ENCODE measurements at places on chromosomes 7 and 10. TPM values are rescaled to one million over a fixed set of nuclear protein-coding genes. Genes with fewer than 3 reads are reported as not detected.
A peak's percentile ranks its signal among the peaks of the same experiment; 100 is the strongest.

C10orf62 gene
- total RNA-seq: 1.2 TPM

ENTPD1 gene
- 26.0 TPM for total RNA-seq

CALD1 gene
- total RNA-seq: 870 TPM

LRGUK gene
- total RNA-seq: 2.6 TPM

MCM10 gene
- not detected for total RNA-seq

PSD gene
- total RNA-seq: 0.42 TPM

- H3K4me3 ChIP-seq: no peak overlapping the region
- H3K27me3 ChIP-seq: no peaks in the 10 kb centered on the region
- no peaks in the 10 kb centered on the region for H3K36me3 ChIP-seq
- DNase-seq: no peak
- no peak overlapping the region for H3K27ac ChIP-seq
These were observed 124.9 kb upstream of the TCERG1L start for GRCh38 chr10:131436458-131436857.

GRCh38 chr7:30029696-30030095, 1.5 kb downstream of the PLEKHA8 start:
- no peaks in the 10 kb centered on the region for H3K36me3 ChIP-seq
- no peaks in the 10 kb centered on the region for H3K27me3 ChIP-seq
- DNase-seq: no peak
- H3K4me3 ChIP-seq: peak overlapping the region; percentile 93
- H3K4me1 ChIP-seq: no peaks in the 10 kb centered on the region

DNA sequence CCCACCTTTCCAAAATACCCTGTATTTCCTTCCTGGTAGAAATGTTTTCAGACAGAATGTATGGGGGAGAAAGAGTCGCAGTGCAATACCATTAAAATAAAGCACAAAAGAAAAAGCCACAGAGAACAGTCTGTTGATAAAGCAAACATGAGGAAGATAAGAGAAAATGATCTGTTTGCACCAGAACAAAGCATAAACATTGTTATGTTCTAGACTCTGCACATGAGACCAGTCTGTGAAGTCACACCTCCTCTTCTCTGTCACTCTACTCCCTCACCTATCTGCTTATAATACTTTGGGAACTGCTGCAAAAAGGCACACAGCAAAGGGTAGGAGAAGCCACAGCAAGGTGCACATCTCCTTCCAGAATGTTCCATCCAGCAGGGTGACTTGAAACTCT, 67.2 kb upstream of the LRGUK start:
- H3K36me3 ChIP-seq: no peaks in the 10 kb centered on the region
- no peak for DNase-seq
- H3K27me3 ChIP-seq: no peaks in the 10 kb centered on the region
- H3K4me3 ChIP-seq: no peak overlapping the region
- H3K27ac ChIP-seq: no peak overlapping the region
- no peaks in the 10 kb centered on the region for H3K4me1 ChIP-seq

- no peaks in the 10 kb centered on the region for H3K4me1 ChIP-seq
- no peak for DNase-seq
- no peak overlapping the region for H3K27ac ChIP-seq
- no peak overlapping the region for H3K4me3 ChIP-seq
These were observed 480.1 kb downstream of the INHBA start for GRCh38 chr7:41222746-41223145.

GRCh38 chr10:27319752-27320431, 79.3 kb upstream of the ACBD5 start:
- no peaks in the 10 kb centered on the region for H3K27me3 ChIP-seq
- H3K4me1 ChIP-seq: no peaks in the 10 kb centered on the region
- peak overlapping the region; percentile 51 for H3K4me3 ChIP-seq
- no peak overlapping the region for H3K27ac ChIP-seq
- peak; percentile 23 for DNase-seq

GRCh38 chr7:47836503-47837202, 111.6 kb downstream of the PKD1L1 start:
- no peak for DNase-seq
- H3K27ac ChIP-seq: no peak overlapping the region
- H3K4me3 ChIP-seq: no peak overlapping the region
- no peaks in the 10 kb centered on the region for H3K36me3 ChIP-seq
- H3K27me3 ChIP-seq: no peaks in the 10 kb centered on the region

DNA sequence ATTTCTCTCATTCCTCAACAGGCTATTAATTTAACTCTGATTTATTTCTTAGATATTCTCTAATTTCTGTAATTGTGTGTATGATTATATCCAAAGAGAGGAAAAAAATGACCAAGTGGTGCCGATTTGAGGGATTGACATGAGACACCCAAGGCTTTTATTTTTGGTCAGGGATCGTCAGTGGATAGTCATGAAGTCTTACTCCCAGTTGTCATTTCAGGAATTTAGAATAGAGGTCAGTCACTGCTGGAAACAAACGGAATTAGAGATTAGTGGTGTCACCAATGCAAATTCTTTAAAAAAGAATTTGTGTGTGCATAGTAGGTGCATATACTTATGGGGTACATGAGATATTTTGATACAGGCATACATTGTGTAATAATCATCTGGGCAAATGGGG, 26.8 kb upstream of the AGR3 start:
- no peaks in the 10 kb centered on the region for H3K4me1 ChIP-seq
- H3K4me3 ChIP-seq: no peak overlapping the region
- H3K27ac ChIP-seq: no peak overlapping the region
- H3K27me3 ChIP-seq: no peaks in the 10 kb centered on the region
- no peaks in the 10 kb centered on the region for H3K36me3 ChIP-seq

DNA sequence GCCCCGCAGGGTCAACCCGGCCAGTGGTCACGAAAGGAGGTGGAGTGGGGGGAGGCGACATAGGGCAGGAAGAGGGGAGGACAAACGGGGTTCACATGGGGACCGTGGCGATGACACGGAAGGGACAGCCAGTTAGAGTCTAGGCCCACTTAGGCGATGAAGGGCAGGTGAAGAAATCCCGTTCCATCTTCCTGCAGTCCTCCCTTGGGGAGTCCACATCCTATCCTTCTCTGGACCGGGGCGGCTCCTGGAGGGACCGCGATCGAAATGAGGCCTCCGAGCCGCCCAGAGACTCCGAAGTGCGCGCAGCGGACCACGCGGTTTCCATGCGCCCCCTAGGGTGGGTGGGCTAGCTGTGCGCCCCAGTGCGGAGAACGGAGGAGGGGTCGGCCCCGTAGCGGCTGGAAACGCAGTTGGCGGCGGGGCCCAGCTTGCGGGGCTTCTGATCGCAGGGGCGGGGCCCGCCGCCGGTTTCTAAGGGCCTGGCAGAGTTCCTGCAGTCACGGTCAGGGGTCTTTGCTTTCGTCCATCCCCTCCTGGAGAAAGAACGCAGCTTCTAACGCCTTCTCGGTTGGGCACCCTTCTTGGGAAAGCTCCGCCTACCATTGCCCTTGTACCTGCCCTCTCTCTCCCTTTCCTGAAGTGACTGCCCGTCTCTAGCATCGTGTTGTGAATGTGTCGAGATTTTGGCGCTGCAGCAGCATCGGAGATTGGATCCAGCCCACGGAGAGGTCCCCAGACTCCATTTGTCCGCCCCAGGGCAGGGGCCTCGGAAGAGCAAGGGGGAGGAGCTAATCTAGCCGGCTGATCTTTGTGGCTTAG, 17.9 kb upstream of the TMEM225B start:
- no peak for DNase-seq
- no peaks in the 10 kb centered on the region for H3K4me1 ChIP-seq
- H3K27me3 ChIP-seq: no peaks in the 10 kb centered on the region
- H3K27ac ChIP-seq: peak overlapping the region; percentile 72

- no peaks in the 10 kb centered on the region for H3K36me3 ChIP-seq
- no peaks in the 10 kb centered on the region for H3K4me1 ChIP-seq
- no peak overlapping the region for H3K4me3 ChIP-seq
- no peak overlapping the region for H3K27ac ChIP-seq
- no peaks in the 10 kb centered on the region for H3K27me3 ChIP-seq
These were observed 137.6 kb downstream of the C10orf105 start for GRCh38 chr10:71582019-71582418.

GRCh38 chr10:121337427-121337826, 260.8 kb downstream of the FGFR2 start:
- no peaks in the 10 kb centered on the region for H3K36me3 ChIP-seq
- no peaks in the 10 kb centered on the region for H3K4me1 ChIP-seq
- H3K4me3 ChIP-seq: no peak overlapping the region
- DNase-seq: no peak
- no peak overlapping the region for H3K27ac ChIP-seq

- H3K36me3 ChIP-seq: no peaks in the 10 kb centered on the region
- no peak for DNase-seq
- no peak overlapping the region for H3K27ac ChIP-seq
These were observed 44.0 kb downstream of the ADRB1 start for GRCh38 chr10:114087655-114088054.

- no peaks in the 10 kb centered on the region for H3K4me1 ChIP-seq
- no peaks in the 10 kb centered on the region for H3K27me3 ChIP-seq
- no peak overlapping the region for H3K27ac ChIP-seq
- H3K4me3 ChIP-seq: no peak overlapping the region
These were observed 355.1 kb upstream of the MBL2 start for GRCh38 chr10:53127686-53128085.

DNA sequence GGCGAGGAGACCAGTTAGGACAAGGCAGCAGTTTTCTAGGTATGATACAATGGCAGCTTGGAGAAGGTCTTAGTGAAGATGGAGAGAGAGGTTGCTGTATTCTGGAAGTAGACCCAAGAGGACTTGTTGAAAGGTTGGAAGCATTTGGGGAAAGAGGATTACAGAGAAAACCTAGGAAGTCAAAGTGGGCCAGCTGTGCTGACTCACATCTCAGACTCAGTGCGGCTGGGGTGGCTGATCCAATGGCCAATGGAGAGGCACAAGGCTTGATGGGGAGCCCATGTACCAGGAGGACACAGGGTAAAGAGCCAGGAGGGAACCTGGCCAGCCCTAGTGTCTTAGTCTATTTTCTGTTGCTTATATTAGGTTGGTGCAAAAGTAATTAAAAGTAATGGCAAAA, 194.5 kb upstream of the GALNT17 start:
- H3K27me3 ChIP-seq: no peaks in the 10 kb centered on the region
- no peaks in the 10 kb centered on the region for H3K36me3 ChIP-seq
- DNase-seq: no peak

GRCh38 chr10:29239569-29240472, 49.0 kb upstream of the LYZL1 start:
- H3K4me1 ChIP-seq: no peaks in the 10 kb centered on the region
- no peaks in the 10 kb centered on the region for H3K36me3 ChIP-seq
- no peak for DNase-seq

GRCh38 chr7:76411626-76412025, 2.1 kb upstream of the SSC4D start:
- H3K27me3 ChIP-seq: no peaks in the 10 kb centered on the region
- H3K4me1 ChIP-seq: no peaks in the 10 kb centered on the region
- DNase-seq: no peak
- H3K36me3 ChIP-seq: no peaks in the 10 kb centered on the region

GRCh38 chr7:623464-623863, 103.0 kb upstream of the DNAAF5 start:
- no peak overlapping the region for H3K27ac ChIP-seq
- H3K27me3 ChIP-seq: no peaks in the 10 kb centered on the region
- H3K4me1 ChIP-seq: no peaks in the 10 kb centered on the region
- no peaks in the 10 kb centered on the region for H3K36me3 ChIP-seq

GRCh38 chr10:132397036-132397541, at the start of gene PWWP2B:
PWWP2B (plus strand) TSS chr10:132397200; CDS start chr10:132397227, 27 bp downstream.
- no peaks in the 10 kb centered on the region for H3K36me3 ChIP-seq
- peak within 1 kb of the TSS; percentile 97 for H3K4me3 ChIP-seq
- no peak for DNase-seq

DNA sequence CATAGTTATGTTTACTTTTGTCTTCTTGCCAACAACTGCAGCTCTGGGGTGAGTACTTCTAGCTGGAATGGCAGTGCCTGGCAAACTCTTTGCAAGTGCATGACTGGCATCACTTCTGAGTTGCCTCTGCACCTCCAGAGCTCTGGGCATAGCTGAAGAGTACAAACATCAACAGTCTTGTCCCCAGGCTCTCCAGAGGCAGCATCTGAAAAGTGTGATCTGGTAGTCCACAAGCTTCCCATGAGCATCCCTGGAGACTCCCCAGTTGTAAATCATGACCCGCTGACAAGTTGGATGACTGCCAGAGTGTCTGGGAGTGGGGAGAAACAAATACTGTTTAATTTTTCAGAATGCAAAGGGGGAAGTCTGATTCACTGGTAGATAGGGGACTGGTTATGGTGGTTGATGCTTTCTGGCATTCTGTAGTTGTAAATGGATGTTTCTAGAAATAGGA, 138.9 kb upstream of the CDK13 start:
- H3K27ac ChIP-seq: no peak overlapping the region
- no peaks in the 10 kb centered on the region for H3K4me1 ChIP-seq
- no peaks in the 10 kb centered on the region for H3K27me3 ChIP-seq
- no peak for DNase-seq
- H3K36me3 ChIP-seq: no peaks in the 10 kb centered on the region
- no peak overlapping the region for H3K4me3 ChIP-seq

GRCh38 chr7:1251796-1252539, 19.3 kb downstream of the UNCX start:
- no peak overlapping the region for H3K27ac ChIP-seq
- no peak overlapping the region for H3K4me3 ChIP-seq
- DNase-seq: no peak
- peaks cover 100% of the 10 kb centered on the region for H3K27me3 ChIP-seq
- peaks cover 10% of the 10 kb centered on the region for H3K4me1 ChIP-seq

DNA sequence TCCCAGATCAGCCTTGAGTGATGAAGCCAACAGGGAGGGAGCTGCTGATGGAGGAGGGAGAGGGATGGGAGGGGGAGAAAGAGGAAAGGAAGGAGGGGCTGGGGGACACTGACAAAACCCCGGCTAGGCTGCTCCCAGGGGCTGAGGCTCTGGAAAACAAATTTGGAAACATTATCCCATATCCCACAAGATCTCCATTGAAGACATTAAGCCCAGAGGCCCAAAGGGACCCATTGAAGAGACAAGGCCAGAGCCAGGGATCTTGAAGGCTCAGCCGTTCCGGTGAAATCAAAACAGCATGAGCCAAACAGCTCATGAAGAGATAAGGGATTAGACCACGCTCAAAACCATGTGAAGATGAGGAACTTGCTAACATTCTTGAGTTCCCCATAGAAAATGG, 184.3 kb upstream of the ITGB1 start:
- H3K4me3 ChIP-seq: no peak overlapping the region
- H3K36me3 ChIP-seq: no peaks in the 10 kb centered on the region
- H3K27me3 ChIP-seq: no peaks in the 10 kb centered on the region
- no peaks in the 10 kb centered on the region for H3K4me1 ChIP-seq
- DNase-seq: no peak

DNA sequence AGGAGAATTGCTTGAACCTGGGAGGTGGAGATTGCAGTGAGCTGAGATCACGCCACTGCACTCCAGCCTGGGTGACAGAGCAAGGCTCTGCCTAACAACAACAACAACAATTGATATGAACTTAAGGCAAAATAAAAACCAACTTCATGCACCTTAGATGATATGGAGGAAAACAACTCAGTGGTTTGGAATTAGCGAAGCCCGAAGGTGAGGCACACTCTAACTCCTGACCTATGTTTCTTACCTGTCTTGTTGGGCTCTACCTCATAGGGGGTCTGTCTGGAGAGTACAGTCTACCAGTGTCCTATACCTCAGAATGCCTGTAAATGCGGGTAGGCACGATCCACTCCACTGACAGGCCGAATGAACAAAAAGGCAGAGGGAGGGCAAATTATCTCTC, 24.3 kb upstream of the COBL start:
- H3K4me3 ChIP-seq: no peak overlapping the region
- no peaks in the 10 kb centered on the region for H3K27me3 ChIP-seq
- no peak overlapping the region for H3K27ac ChIP-seq

- no peak for DNase-seq
- H3K36me3 ChIP-seq: peaks cover 99% of the 10 kb centered on the region
- no peak overlapping the region for H3K27ac ChIP-seq
- H3K4me3 ChIP-seq: no peak overlapping the region
- no peaks in the 10 kb centered on the region for H3K27me3 ChIP-seq
These were observed 10.2 kb downstream of the TUBGCP2 start for GRCh38 chr10:133298466-133298865.

GRCh38 chr10:22697800-22698199, 16.6 kb downstream of the PIP4K2A start:
- DNase-seq: no peak
- peaks cover 24% of the 10 kb centered on the region for H3K4me1 ChIP-seq
- H3K27ac ChIP-seq: no peak overlapping the region
- no peak overlapping the region for H3K4me3 ChIP-seq
- H3K27me3 ChIP-seq: no peaks in the 10 kb centered on the region
- H3K36me3 ChIP-seq: no peaks in the 10 kb centered on the region

Data from tibial nerve (tissue), 4 donors.